ENCODE measurements at places on chromosomes 3 and 15.

DNA sequence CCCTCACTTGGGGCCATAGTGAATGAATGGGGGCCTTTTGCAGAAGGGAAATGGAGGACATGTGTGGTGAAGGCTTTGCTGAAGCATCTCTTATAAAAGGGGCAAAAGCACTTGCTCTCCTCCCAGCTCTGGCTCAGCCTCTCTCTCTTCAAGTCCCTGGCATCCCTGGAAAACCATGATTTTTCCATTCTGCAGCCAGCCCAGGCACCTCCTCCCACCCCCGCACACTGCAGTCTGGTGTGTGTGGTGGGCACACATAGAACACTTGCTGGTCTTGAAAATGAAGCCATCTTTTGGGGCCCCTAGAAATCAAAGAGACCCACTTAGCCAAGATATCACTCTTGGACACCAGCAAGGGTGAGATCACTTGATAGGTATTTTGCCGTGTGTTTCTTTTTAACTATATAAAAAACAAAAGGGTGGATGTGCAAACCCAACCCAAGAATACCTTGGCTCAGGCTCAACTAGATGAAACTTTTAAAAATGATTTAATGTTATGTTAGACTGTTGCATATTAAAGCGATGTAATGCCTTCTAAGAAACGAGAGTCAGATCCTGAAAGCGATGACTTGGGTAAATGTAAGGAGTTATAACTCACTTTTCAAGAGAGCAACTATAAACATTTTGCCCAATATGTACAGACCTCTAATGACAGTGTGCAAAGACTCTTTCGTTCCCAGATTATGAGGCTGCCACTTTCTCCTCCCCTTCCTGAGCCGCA lies 16.4 kb upstream of the ALDH1A3 start:
- no peak for DNase-seq

DNA sequence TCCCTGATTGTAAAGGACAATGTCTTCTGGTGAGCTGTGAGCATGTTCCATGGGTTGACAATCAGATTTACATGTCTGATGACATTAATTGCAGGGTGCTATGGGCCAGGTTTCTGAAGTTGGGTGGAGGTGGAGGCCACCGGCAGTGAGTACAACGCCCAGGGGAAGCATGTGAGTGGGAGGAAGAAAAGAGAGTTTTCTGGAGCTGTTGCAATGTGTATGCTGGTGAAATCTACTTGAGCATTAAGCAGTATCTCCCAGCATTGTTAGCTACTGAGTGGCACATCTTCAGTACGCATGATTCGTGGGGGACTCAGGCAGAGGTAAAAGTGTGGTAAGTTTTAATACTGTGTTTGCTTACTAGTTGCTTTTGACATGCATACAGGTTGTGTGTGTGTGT lies 26.6 kb downstream of the TMEM45A start:
- no peak for DNase-seq

- DNase-seq: no peak
Measured at GRCh38 chr15:86383611-86384010, 303.9 kb downstream of the AGBL1 start.

GRCh38 chr3:128663151-128663550 lies 12.5 kb upstream of the RPN1 start:
- no peak for DNase-seq

GRCh38 chr15:49808341-49808740 lies 187.5 kb downstream of the DTWD1 start:
- DNase-seq: no peak
